ENCODE measurements at places on chromosomes 16 and 17. TPM values are rescaled to one million over a fixed set of nuclear protein-coding genes. Genes with fewer than 3 reads are reported as not detected.

DNA sequence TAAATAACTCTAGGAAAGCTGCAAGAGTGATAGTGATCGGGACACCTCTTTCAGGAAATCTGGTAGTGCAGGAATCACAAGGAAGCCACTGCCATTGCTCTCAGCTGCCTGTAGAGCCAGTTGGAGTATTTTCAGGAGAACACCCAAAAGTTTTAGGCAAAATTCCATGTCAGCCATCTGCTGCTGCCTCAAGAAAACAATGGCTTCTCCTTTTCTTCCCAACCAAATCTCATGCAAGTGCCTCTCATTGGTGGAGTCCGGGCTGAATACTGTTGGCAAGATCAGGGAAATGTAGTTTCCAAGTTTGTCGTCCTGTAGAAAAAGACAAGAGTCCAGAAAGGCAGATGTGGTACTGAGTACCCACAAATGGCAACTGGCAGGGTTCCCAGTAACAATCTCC, 54.9 kb upstream of the TANC2 start:
- DNase-seq: no peak
- no peak overlapping the region for H3K27ac ChIP-seq
- no peaks in the 10 kb centered on the region for H3K36me3 ChIP-seq
- H3K4me3 ChIP-seq: no peak overlapping the region
- H3K27me3 ChIP-seq: 0 out of 2 replicates have a peak, but pooled peaks cover 2% of the 10 kb centered on the region

Gene TRIM37
- total RNA-seq: 87.2 TPM

Gene VTN
- total RNA-seq: 0.08 TPM

Gene SMTNL2
- total RNA-seq: not detected

DNA sequence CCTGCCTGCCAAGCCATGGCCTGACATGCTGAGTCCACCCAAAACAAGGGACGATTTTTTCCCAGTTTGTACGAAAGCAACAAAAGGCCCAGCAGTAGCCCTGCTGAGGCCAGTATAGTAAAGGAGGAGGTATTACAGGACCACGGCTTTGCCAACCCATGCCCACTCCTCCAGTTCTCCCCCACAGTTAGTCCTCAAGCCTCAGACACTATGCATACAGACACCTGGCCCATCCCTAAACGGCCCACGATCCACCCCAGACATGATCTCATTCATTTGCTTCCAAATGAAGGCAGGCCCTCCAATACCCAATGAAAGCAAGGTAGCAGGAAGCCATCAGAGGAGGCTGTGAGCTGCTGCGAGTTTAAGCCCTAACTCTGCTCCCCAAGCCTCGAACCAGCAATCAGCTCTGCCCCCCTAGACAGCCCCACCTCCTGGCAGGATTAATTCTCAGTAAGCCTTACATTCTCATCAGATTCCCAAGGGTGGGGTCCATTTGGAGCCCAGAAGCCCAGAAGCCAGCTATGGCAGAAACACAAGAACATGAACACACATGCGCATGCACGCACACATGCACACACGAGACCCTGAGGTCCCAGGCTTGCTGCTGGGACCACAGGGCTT, 4.9 kb downstream of the HDAC5 start:
- peaks cover 24% of the 10 kb centered on the region for H3K4me1 ChIP-seq
- H3K4me3 ChIP-seq: no peak overlapping the region
- H3K27ac ChIP-seq: no peak overlapping the region
- no peak for DNase-seq

GRCh38 chr17:266219-266618, 84.8 kb upstream of the DOC2B start:
- no peak overlapping the region for H3K4me3 ChIP-seq
- no peaks in the 10 kb centered on the region for H3K4me1 ChIP-seq
- no peak for DNase-seq
- no peak overlapping the region for H3K27ac ChIP-seq
- H3K27me3 ChIP-seq: 0 out of 2 replicates have a peak, but pooled peaks cover 4% of the 10 kb centered on the region

DNA sequence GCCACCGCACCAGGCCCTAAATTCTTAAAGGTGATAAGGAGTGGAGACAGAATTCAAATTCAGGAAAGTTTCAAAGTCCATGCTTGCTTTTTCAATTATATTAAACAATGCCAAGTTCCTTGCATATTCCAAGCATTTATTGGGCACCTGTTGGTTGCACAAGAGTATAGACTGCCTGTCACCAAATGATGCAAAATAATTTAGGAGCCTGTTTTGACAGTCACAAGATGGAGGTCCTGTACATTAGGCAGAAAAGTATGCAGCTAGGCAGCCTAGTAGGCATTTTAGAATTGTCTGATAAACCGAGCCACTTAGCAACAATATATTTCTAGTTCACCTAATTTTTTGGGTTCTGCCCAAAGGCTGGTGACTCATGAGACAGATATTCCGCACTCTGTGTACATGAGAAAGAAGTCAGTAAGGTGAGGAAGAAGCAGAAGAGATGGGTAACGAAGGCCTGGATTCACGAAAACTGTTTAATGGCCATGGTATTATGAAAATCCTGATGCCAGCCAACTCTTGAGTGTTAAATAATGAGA, 7.3 kb downstream of the ACACA start:
- DNase-seq: no peak
- no peaks in the 10 kb centered on the region for H3K36me3 ChIP-seq
- H3K4me3 ChIP-seq: no peak overlapping the region
- H3K27me3 ChIP-seq: no peaks in the 10 kb centered on the region
- H3K27ac ChIP-seq: no peak overlapping the region

DNA sequence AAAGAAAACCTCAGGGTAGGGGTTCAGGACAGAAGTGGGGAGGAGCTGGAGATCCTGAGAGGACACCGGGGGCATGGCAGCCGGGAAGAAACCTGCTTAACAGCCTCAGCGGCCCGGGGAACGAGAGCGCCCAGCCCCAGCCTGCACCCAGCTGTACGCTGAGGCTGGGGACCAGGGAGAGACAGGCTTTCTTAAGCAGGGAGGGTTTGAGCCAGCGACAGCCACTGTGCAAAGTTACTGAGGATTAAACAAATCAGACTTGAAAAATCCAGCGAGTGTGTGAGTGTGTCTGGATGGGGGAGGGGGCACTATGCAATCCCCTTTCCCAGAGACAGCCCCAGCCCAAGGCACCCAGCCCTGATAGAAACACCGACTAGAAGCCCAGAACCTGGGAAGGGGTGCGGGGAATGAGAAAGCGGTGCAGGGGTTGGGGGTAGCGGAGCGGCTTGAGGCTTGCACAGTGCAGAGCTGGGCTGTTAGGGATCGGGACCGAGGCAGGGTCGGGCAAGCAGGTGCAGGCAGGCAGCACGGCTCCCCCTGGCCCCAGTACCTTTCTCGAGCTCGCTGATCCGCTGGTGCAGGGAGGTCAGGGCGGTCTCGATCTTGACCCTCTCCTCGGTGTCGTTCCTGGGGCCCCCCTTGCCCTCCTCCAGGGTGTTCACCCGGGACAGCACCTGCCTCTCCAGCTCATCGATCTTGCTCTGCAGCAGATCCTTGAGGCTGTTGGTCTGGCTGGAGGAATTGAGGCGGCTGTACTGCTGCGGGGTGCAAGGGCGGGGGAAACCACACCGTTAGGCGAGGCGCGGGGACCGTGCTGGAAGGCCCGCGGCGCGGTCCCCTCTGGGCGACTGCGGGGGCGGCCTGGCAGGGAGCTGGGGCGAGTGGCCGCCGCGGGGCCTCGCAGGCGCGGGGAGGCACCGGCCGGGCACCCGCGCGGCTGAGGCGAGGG, 1.2 kb downstream of the NPTX1 start:
- H3K4me3 ChIP-seq: no peak overlapping the region
- H3K4me1 ChIP-seq: peaks cover 45% of the 10 kb centered on the region
- no peak overlapping the region for H3K27ac ChIP-seq
- DNase-seq: no peak
- no peaks in the 10 kb centered on the region for H3K36me3 ChIP-seq
- H3K27me3 ChIP-seq: peaks cover 99% of the 10 kb centered on the region

GRCh38 chr17:61088556-61088955, 311.1 kb upstream of the TBX2 start:
- no peaks in the 10 kb centered on the region for H3K27me3 ChIP-seq
- H3K36me3 ChIP-seq: no peaks in the 10 kb centered on the region
- DNase-seq: peak; percentile 24
- peaks cover 5% of the 10 kb centered on the region for H3K4me1 ChIP-seq
- no peak overlapping the region for H3K4me3 ChIP-seq
- no peak overlapping the region for H3K27ac ChIP-seq

DNA sequence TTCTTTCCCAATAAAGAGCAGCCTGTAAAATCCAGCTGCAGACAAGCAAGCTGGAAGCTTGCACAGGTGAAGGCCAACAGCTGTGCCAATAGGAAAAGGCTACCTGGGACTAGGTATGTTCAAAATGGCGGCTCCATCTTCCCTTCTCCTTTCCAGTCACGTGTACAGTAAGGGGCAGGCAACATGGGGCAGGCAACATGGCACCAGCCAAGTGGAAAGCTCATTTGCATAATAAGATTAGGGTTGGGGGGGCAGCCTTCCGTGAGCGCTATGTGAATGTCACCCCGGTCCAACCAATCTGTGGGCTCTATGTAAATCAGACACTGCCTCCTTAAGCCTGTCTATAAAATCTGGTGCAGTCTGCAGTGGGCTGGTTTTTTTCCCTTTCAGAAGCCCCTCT, 31.3 kb downstream of the TVP23A start:
- no peaks in the 10 kb centered on the region for H3K36me3 ChIP-seq
- H3K4me1 ChIP-seq: no peaks in the 10 kb centered on the region
- no peak overlapping the region for H3K27ac ChIP-seq
- H3K4me3 ChIP-seq: no peak overlapping the region
- H3K27me3 ChIP-seq: no peaks in the 10 kb centered on the region

DNA sequence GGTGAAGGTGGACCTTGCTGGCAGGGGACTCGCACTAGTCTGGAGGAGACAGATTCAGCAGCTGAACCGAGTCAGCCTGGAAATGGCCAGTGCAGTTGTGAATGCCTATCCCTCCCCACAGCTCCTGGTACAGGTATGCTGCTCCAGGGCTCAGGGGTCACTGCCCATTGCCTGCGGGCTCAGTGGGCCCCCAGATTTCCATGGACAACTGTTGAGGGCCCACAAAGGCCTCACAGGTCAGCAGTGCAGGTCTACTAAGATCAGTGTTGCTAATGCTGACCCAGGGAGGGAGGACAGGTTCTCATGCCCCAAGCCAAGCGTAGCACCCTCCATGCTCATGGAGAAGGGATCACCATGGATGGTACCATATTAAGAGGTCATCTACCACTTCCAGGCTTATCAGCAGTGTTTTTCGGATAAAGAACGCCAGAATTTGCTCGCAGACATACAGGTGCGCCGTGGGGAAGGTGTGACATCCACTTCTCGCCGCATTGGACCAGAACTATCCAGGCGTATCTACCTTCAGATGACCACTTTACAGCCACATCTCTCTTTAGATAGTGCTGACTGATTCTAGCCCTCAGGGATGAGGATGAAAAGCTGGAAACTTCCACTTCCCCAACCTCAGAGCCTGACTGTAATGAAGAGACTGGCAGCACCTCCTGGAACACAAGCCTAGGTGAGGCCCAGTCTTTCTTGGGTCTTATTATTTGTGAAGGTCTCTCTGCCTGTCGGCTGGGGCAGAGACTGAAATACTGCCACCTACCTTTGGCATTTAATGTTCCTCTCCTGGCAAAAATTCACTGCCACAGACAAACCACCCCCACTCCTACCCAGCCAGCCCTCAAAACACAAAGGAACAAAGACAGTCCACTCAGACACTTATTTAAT, 7.6 kb downstream of the EME1 start:
- H3K4me1 ChIP-seq: peaks cover 10% of the 10 kb centered on the region
- no peak overlapping the region for H3K4me3 ChIP-seq
- H3K36me3 ChIP-seq: peaks cover 81% of the 10 kb centered on the region
- no peak for DNase-seq
